Mesenteric fat pad (tissue), 1 donor: ENCODE measurements at places on chromosomes 7 and 10. TPM values are rescaled to one million over a fixed set of nuclear protein-coding genes. Genes with fewer than 3 reads are reported as not detected.

DNA sequence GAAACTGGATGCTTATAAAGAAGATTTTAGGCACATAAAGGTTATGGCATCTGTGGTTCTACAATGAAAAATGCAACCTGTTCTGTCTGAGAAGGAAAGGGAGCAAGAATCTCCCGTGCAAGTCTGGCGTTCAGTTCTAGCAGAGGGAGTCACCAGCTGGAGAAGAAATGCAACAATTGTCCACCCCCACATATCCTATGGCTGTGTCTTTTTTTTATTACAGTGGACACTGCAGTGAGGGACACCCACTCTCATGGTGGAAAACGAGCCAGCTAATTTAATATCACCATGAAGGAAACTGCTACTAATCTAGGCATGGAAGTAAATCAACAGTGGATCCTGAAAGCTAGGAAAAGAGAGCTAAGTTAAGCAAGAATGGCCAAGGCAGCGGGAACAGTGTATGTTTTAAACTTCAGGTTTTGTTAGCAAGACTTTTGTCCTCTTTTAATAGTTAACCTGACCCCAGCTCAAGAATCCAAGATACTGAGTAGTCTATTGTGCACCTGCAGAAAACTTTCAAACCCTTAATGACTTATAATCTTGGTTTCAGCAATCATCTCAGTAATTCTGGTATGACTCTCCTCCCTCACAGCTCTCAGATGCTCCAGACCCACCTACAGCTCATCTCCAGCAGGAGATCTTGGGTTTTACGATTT is 149.3 kb downstream of the FGFR2 start:
- no peak for DNase-seq

GRCh38 chr7:24441314-24442027 is 131.8 kb upstream of the PALS2 start:
- no peak for DNase-seq

Gene KNDC1
- 0.13 TPM for total RNA-seq

GRCh38 chr7:134771889-134772288 is 7.5 kb upstream of the CALD1 start:
- DNase-seq = no peak

Gene EN2
- 0.22 TPM for total RNA-seq
